ENCODE measurements at places on chromosomes 13 and 19.

DNA sequence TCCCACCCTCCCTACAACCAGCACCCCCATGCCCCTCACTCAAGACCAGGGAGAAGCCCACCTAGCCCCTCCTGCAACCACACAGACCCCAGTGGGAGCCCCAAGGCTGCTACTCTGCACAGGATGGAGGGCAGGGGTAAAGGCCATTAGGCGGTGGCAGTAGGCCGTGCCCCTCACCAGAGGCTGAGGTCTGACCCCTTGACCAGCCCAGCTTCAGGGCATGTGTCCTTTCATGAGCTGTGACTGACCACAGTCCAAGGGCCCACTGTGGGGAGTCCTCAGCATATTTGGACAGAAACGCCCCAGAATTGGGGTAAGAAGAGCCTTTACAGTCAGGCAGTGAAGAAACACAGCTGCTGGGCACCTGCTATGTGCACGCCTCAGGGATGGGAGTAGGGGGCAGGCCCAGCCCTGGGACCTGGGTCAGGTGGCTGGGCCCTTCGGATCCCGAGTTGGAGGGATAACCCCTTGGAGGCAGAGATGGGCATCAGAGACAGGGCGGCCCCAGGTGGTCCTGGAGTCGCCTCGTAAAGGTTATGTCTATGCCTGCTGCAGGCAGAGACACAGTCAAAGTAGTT lies 1.7 kb upstream of the RPS5 start:
- DNase-seq: no peak

- no peak for DNase-seq
These were observed 67.2 kb downstream of the ZNF726 start for GRCh38 chr19:23981863-23982262.

DNA sequence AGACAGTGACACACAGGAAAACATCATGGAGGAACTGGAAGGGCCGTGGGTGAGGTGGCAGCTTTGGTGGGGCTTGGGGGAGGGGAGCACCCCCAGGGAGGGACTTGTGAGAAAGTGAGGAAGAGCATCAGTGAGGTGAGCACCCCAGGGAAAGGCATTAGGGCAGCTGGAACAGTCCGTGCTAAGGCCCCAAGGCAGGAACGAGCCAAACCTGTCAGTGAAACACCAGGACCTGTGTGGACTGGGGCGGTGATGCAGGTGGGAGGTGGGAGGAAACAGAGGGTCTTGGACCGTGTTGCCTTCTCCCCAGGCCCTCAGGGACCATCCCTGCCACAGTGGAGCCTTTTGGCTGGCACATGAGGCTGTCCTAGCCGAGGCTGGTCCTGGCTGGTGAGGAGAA lies 17.3 kb upstream of the SLC7A10 start:
- no peak for DNase-seq

DNA sequence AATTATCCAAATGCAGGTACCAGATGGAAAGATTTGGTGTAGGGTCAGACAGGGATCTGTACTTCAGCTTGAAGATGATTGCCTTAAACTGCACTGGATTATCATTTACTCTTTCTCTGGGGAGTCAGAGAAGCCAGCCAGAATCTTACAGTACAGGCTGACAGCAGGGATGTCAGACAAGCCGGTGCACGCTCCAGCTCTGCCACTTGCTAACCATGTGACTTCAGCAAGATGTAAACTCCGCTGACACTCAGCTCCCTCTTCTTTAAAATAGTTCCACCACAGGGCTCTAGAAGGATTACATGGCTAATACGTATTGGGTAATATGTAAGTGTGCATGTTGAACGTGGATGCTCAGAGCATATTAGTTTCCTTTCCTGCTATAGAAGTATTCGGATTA lies 251.4 kb upstream of the MAB21L1 start:
- DNase-seq: no peak

DNA sequence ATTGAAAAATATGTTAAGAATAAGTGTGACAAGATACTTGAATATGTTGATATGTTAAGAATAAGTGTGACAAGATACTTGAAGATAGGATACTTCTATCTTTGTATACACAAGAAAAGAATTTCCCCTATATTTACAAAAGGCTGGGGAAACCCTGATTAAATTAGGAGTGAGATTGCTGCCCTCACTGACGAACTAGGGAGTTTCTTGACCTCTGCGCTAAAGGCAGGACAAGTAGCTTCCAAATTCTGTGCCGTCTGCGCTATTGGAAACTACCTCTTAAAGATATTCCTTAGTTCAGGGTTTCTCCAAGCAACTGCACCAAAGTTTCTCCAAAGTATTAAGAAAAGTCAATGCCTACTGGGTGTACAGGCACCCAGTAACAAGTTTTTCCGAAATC lies 730 bp downstream of the ZNF260 start:
- no peak for DNase-seq

GRCh38 chr13:79190932-79191331 lies 215.1 kb downstream of the RBM26 start:
- DNase-seq: no peak

Measured in cerebellar nuclear complex (tissue), 1 donor.